ENCODE measurements at places on chromosomes 2 and 18.

DNA sequence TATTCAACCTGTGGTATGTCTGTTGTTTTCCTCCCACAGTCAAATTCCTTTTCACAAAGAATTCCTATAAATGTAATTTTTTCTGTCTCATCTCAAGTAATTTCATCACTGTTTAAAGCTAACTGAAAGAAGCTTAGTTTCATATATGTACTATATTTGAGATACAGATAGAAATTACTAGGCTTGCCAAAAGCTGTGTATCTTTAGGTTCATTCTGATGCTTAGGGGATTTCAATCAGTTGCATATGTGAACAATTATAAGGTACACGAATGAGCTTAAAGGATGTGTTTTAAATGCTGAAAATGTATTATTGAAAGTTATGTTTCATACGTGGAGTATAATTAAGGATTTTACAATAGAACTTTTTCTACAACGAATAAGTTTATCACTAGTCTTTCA is 59.2 kb upstream of the DSG1 start:
- DNase-seq = no peak

GRCh38 chr2:32958821-32959220 is 12.1 kb downstream of the LTBP1 start:
- no peak for DNase-seq

DNA sequence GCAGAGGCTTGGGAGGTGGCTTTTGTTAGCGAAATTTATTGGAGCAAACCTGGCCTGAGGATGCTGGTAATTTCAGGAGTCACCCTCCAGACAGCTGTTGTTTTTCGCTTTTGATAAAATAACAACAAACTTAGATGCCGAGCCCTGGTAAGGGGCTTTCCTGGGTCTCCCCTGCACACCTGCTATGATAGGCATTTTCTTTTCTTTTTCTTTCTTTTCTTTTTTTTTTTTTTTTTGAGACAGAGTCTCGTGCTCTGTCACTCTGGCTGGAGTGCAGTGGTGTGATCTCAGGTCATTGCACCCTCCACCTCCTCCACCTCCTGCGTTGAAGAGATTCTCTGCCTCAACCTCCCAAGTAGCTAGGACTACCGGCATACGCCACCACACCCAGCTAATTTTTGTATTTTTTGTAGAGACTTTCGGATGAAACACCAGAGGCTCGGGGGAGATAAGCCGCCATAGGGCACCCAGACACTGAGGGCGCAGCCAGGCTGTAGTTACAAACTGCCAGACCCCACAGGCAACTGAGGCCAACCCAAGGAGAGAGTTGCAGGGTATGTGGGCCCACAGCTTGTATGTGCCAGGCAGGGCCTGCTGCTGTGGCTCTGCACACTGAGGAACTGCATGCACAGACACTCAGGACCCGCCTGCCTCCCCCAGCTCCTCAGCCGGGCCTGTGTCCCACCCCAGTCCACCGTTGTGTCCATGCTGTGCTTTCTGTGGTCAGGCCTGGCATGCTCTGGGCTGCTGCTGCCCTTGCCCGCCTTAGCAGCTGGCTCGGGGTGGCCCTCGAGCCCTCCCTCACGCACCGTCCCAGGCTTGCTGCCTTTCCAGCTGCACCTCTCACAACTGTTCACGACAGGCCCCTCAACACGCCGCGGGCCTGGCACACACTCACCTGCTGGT is 3.9 kb downstream of the GYPC start:
- DNase-seq = no peak

DNA sequence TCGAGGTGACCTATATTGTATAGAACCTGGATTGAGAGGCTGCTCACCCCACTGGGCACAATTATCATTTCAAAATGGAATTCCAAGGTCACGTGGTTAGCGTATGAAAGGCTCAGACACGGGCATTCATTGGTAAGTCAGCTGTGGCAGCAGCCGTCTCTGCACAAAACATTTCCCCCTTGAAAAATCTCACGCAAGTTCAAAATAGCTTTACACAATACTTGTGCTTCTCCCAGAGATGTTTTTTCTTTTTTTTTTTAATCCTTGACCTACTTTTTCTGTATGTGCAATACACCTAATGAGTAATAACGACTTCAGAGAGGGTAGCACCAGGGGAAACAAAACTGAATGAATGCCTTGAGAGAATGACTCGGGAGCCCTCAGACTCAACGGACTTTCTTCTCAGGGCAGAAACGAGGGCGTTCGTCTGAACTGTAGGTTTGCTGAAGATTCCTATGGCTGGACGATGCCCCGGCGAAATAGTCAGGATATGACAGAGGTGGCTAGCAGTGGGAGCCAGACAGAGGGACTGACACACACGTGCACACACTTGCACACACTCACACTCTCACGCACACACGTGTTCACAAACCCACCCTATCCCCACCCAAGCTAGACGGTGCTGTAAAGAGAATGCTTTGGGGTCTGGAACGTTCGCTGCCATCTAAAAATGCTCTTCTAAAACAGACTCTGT is 77.8 kb downstream of the PDCL3 start:
- no peak for DNase-seq

DNA sequence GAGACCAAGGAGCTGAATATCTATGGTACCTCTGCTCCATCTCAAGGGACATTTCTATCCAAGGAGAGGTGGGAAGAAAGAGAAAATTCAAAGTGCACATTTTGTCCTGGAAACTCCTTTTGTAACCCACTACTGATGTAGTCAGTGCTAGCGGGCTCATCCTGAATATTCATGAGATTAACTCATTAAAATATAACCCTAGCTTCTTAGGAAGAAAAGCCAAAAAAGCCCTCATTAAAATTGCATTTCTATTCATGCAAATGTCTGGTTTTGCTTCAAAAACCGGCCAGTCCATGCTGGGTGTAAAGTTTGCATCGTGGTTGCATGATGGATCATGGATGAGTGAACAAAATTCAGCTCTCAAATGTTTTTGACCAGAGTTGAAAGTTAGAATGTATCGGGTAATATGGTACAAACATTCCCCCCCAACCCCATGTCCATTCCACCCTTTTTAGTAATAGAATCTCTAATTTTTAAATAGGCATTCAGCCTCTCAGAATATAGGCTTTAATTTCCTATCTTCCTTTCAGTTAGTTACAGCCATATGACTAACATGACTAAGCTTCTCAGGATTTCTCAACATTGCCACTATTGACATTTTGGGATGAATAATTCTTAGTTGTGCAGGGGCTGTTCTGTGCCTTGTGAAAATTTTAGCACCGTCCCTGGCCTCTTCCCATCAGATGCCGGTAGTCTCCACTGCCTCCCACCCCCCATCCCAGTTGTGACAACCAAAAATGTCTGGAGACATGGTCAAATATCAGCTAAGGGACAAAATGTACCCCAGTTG is 104.2 kb upstream of the RND3 start:
- DNase-seq = no peak

DNA sequence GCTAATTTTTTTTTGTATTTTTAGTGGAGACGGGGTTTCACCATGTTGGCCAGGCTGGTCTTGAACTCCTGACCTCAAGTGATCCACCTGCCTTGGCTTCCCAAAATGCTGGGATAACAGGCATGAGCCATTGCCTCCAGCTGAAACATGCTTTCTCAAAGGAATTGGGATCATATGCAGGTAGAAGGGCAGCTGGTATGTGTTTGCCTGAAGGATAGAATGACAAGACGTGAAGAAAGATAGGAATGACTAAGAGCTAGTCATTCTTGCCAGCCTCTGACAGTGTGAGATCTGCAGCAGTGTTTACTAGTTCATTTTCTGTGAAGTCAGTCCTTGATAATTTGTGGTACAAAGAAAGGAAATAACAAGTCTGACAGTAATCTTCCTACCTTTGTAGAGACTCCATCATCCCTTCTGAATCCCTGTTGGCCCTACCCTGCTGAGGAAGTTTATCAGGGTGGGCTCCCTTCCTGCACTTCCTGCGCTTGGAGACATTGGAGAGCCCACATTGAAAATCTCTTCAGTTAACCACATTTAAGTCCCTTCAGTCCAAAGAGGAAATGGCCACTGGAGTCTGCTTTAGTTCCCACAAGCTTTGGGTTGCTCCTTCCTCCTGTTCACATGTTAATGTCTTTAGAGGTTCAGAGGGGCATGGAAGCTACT is 14.7 kb downstream of the CFLAR start:
- no peak for DNase-seq

DNA sequence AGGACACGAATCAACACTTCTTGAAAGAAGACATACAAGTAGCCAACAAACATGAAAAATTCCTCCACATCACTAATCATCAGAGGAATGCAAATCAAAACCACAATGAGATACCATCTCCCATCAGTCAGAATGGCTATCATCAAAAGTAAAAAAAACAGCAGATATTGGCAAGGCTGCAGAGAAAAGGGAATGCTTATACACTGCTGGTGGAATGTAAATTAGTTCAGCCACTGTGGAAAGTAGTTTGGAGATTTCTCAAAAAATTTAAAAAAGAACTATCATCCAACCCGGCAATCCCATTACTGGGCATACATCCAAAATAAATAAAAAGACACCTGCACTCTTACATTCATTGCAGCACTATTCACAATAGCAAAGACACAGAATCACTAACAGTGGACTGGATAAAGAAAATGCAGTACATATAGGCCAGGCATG is 78.7 kb downstream of the GRB14 start:
- DNase-seq = no peak

DNA sequence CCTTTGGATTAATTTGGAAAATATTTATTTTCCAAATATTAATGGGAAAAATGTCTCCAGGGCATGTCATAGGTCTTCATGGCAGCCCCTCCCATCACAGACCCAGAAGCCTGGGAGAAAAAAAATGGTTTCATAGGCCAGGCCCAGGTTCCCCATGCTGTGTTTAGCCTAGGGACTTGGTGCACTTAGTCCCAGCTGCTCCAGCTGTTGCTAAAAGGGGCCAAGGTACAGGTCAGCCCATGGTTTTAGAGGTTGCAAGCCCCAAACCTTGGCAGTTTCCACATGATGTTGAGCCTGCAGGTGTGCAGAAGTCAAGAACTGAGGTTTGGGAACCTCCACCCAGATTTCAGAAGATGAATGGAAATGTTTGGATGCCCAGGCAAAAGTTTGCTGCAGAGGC is 309.6 kb downstream of the SOCS6 start:
- DNase-seq = no peak

GRCh38 chr2:111025288-111025687 is 95.4 kb upstream of the BCL2L11 start:
- DNase-seq = no peak

GRCh38 chr2:172806493-172806892 is 70.8 kb downstream of the RAPGEF4 start:
- DNase-seq = no peak

GRCh38 chr2:200158647-200159356 is 147.7 kb upstream of the SPATS2L start:
- DNase-seq = no peak

GRCh38 chr18:79884963-79885728 is 66.3 kb downstream of the SLC66A2 start:
- no peak for DNase-seq

DNA sequence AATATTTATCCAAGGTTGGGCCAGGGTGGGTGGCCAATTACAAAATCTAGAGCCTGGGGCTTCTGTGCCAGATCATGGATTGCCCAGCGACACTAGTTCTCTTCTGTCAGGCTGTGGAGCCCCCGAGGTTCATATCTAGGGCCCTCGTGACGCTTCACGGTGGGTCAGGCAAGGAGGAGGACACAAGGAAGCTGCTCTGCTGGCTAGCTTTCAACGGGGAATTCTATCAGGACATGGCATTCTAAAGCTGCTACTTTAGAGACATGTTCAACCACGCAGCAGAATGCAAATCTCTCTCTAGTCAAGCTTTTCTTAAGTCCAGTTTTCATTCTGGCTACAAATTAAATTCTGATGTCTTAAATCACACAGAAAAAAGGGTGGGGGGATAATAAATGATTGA is 180.2 kb downstream of the THADA start:
- no peak for DNase-seq

DNA sequence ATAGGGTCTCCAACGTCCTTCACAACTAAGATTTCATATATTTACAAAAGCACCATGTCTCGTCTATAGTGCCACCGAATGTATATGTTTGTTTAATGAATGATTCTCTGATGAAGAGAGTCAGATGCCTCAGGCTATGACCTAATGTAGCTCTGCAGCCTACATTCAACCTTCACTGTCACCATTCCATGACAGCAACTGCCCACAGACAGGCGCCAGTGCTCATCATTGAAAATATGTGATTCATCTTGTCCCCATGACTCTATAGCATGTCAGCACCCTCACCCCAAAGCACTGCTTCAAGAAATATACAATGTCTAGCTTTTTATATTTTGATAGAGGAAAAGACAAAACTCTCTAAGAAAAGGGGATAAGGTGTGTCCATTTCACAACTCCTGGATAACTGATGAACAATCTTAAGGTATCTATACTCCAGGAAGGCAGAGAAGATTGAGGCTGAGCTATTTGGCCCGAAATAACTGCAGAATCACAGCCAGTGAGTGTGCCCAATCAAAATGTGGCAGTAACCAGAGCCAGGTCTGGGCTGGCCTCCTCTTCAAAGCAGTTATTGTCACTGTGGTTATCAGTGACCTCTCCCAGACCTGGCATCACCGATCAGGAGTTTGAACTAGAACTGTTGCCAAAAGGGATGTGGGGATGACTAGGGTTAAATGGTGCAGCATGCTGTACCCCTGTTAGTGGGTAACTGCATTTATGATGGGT is 246.6 kb downstream of the SETBP1 start:
- no peak for DNase-seq

DNA sequence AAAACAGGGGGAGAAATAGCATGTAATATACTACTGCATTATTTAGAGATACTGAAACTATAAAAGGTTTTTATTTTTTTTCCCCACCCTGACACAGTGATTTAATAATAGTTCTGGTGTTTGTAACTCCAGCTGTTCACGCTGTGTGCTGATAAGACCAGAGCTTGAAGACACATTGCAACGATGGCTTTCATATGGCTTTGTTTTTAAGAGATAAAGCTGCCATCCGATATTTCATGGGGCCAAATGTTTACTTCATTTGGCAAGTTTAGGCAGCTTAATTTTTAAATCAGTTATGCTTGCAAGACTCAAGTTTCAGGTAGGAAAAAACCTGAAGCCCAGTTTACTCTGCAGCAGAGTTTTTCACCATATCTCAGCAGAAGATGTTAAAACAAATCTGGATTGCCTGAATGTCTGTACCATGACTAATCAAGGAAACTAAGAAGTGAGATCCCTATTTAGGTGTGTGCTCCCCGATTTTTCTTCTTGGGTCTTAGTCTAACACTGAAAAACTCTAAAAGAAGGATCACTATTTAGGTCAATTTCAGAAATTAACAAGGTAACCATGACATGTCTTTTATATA is 508.6 kb downstream of the PARD3B start:
- no peak for DNase-seq

GRCh38 chr2:50379351-50379750 is 652.6 kb downstream of the NRXN1 start:
- no peak for DNase-seq

DNA sequence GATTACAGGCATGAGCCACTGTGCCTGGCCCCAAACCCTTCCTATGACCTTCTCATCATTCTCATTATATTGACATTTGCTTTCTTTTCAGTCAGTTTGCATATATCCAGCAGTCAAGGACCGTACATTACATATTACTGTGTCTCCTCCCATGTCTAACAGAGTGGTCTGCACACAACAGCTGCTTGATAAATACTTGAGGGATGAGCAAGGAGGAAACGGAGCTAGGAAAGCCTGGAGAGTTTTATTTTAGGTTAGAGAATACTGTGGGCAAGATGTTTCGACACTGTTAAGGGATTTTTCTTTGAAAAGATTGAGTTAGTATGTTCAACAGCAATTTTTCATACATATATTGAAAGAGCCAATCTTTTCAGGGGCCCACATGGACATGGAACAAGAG is 76.2 kb upstream of the CHRNA1 start:
- no peak for DNase-seq

Measured in activated CD8-positive, alpha-beta memory T cell treated with anti-CD3 and anti-CD28 coated beads for 48 hours (primary cell).